ENCODE measurements at places on chromosomes 4 and X. TPM values are rescaled to one million over a fixed set of nuclear protein-coding genes. Genes with fewer than 3 reads are reported as not detected.

The GUCY1A1 gene
- 15.5 TPM for total RNA-seq

The GPC4 gene
- total RNA-seq, result 1.0 TPM

The VCX3B gene
- not detected for total RNA-seq

The GPC3 gene
- not detected for total RNA-seq

The FGF13 gene
- total RNA-seq, result 0.29 TPM

The PTCHD1 gene
- total RNA-seq, result not detected

The MUC7 gene
- total RNA-seq, result not detected

The SLC6A14 gene
- total RNA-seq, result not detected

The TLL1 gene
- 10.3 TPM for total RNA-seq

The POU4F2 gene
- not detected for total RNA-seq

The MTNR1A gene
- not detected for total RNA-seq

The UGT2B11 gene
- total RNA-seq, result not detected

The NLGN4X gene
- 36.6 TPM for total RNA-seq

The RTL3 gene
- not detected for total RNA-seq

The CNKSR2 gene
- not detected for total RNA-seq

The DDIT4L gene
- 2.1 TPM for total RNA-seq

The FAM184B gene
- not detected for total RNA-seq

The SERTM2 gene
- not detected for total RNA-seq

The CXCL1 gene
- total RNA-seq, result not detected

The SPANXB1 gene
- total RNA-seq, result not detected

The RPA4 gene
- total RNA-seq, result not detected

The EXOC1 gene
- 13.8 TPM for total RNA-seq

The ATP1B4 gene
- not detected for total RNA-seq

The GLRA2 gene
- total RNA-seq, result 1.3 TPM

The FUNDC2 gene
- 57.0 TPM for total RNA-seq

The TMEM33 gene
- total RNA-seq, result 55.7 TPM

The PRKG2 gene
- not detected for total RNA-seq

The TRMT44 gene
- 6.8 TPM for total RNA-seq

The MAGEB6B gene
- not detected for total RNA-seq

The ZFP42 gene
- not detected for total RNA-seq

The CTAG2 gene
- not detected for total RNA-seq

The REELD1 gene
- total RNA-seq, result not detected

The TACR3 gene
- total RNA-seq, result not detected

The LNX1 gene
- total RNA-seq, result 13.2 TPM

The CDS1 gene
- total RNA-seq, result 13.3 TPM

The NSDHL gene
- total RNA-seq, result 32.1 TPM

The PALLD gene
- total RNA-seq, result 95.9 TPM

The ZIC3 gene
- total RNA-seq, result not detected
